HepG2 (cell line): ENCODE measurements at places on chromosomes 11 and 22. TPM values are rescaled to one million over a fixed set of nuclear protein-coding genes. Genes with fewer than 3 reads are reported as not detected.

SLC22A8 gene
- 0.04 TPM in 1 of 2 replicates, not detected in the other for total RNA-seq

IL10RA gene
- not detected in 2 replicates for total RNA-seq

OR8G1 gene
- not detected in 2 replicates for total RNA-seq

DDIAS gene
- 13.0 and 23.5 TPM in 2 replicates for total RNA-seq

HIC2 gene
- total RNA-seq: 11.6 and 13.7 TPM in 2 replicates

RRP7A gene
- total RNA-seq: 41.6 and 48.6 TPM in 2 replicates

MOGAT2 gene
- total RNA-seq: 27.2 and 27.8 TPM in 2 replicates

KLHL35 gene
- not detected in 2 replicates for total RNA-seq
